Cerebellar nuclear complex (tissue), 1 donor: ENCODE measurements at places on chromosomes 3 and 15.

DNA sequence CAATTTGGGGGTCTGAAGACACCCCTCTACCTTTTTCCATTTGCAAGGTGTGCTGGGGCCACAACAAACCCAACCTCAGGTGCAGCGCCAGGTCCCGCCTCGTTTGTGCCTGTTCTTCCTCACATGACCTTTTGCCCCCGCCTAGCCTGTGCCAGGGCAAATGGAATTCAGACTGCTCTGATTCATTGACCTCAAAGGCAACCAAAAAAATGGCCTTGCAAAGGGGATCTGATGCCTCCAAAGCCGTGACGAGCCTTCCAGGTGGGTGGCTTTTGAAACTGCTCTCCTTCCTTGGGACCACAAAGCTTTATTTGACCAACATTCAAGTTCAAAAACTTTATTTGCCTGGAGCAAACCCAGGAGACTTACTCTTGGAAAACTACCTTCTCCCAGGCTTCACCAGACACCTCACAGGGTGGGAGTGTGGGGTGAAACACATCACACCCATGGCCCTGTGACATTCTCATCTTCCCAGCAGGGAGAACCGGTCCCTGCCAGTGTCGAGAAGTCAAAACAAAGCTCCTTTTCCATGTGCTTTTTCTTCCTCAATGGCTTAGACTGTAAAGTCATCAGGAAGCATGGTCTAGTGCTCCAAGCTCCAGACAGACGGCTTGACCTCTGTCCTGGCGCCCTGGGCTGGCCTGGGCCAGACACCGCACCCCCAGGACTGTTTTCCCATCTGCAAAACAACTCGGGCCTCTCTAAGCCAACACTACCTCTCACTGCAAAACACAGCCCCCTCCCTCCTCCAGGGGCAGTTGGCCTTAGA, 103.9 kb upstream of the HES1 start:
- no peak for DNase-seq

- DNase-seq = no peak
These were observed 103.5 kb downstream of the IMPG2 start for GRCh38 chr3:101216710-101217465.

DNA sequence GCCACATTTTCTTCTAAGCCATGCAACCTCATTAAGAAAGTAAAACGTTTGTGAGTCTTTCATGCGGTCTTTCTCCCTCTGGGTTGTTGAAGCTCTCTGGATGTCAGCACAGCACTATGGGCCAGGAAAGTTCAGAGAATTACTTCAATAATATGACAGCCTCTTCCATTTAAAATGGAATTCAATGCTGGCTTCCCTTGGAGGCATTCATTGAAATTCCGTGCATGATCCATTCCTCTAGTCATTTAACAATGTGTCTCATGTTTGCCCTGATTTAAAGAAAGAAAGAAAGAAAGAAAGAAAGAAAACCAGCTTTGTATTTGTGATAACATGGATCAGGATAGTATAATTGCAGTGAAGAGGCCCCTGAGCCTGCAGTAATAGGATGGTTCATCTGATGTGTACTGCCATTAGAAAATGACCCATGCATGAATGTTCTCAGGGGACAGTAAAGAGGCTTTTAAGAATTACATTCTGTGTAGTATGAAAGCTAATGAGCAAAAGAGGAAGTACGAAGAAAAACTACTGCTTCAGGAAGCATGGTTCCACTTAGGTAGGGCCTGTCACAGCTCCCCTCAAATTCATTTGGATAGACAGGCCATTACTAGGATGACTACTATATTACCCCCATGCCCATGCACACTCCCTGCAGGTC, 146.0 kb downstream of the ARPP21 start:
- no peak for DNase-seq

DNA sequence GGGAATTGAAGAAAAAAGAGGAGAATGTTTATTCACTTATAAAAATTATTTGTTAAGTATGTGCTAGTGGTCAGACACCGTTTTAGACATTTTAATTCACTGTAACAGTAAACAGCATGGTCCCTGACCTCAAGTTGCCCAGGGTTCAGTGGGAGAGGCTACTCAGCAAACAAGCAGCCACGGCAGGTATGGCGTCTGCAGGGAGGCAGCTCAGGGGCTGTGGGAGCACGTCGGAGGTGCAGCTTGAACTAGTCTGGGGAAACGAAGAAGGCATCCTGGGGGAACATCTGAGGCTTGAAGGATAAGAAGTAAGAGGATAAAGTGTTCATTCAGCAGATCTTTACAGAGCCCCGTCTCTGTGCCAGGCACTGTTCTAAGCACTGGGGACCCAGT, 66.0 kb downstream of the CRTC3 start:
- DNase-seq = no peak

GRCh38 chr3:15809313-15809712, 11.5 kb upstream of the ANKRD28 start:
- DNase-seq = no peak

DNA sequence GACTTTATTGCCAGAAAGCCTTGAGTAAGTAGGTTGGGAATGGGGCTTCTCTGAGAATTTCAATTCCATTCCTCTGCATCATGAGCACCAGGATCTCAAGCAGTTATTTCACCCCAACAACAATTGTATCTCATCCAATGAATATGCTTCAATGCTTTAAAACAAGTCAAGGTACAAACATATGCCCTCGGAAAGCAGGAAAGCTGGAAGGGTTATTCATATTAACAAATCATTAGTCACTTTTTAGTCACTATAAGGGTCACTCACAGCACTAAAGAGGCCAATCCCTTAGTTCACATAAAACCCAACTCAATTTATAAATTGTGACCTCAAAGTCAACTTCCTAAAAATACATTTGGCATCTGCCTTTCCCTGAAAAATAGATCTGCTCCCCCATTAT, 16.2 kb downstream of the MB21D2 start:
- no peak for DNase-seq

GRCh38 chr3:184429786-184430185, 49.9 kb downstream of the CHRD start:
- no peak for DNase-seq

DNA sequence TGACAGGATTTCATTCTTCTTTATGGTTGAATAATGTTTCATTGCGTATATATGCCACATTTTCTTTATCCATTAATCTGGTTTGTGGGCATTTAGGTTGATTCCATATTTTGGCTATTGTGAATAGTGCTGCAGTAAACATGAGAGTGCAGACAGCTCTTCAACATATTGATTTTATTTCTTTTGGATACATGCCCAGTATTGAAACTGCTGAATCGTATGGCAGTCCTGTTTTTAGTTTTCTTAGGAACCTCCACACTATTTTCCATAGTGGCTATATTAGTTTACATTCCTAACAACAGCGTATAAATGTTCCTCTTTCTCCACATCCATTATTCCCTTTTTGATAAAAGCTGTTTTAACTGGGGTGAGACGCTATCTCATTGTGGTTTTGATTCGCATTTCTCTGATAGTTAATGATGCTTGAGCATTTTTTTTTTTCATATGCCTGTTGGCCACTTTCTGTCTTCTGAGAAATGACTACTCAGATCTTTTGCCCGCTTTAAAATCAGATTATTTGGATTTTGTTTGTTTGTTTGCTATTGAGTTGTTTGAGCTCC, 21.7 kb downstream of the AQP9 start:
- no peak for DNase-seq

DNA sequence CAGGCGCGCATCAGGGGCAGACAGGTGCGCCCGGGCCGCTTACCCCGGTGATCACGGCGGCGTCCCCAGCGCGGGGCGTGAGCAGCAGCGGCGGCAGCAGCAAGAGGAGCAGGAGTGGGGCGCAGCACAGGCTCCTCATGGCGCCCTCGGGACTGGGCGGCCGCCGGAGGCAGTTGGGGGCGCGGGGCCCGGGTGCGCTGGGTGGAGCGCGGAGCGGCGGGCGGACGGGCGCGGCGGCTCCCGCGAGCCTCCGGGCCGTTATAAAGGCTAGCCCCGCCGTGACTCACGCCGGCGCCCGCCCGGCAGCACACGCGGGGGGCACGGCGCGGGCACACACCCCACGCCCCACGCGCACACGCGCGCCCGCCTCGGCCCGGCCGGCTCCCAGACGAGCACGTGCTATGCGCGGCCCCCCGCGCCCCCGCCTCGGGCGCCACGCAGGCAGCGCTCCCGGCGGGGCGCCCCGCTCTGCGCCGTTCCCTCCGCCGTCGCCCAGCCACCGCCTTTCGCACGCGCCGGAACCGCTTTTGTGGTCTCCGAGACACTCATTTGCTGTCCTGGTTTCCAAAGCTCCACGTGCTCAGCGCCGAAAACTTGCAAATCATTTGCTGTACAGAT, at the start of gene PROK2:
Gene PROK2 (minus strand): TSS at position 235 of the 618 bp plus-strand sequence. CDS start 96 bp downstream, at position 139.
- no peak for DNase-seq

GRCh38 chr3:191628571-191628970, 167.6 kb downstream of the PYDC2 start:
- no peak for DNase-seq

DNA sequence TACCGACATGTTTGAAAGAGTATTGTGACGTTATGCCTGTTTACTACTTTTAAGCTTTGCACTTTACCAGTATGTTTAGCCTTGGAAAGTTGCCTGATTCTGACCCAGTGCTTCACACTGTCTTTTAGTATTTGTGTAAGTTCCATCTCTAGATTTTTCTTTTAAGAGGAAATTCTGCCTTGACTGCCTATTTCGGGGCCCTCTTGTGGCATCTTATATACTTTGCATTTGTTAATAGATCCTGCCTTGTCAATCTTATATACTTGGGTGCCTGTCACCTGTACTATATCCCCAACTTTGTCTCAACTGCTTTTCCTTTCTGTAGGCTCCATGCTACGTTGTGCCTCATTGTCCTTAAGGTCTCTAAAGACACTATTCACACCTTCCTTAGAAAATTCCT, 244.6 kb downstream of the STXBP5L start:
- no peak for DNase-seq

- no peak for DNase-seq
These were observed 23.9 kb upstream of the AADACL2 start for GRCh38 chr3:151709847-151710246.

DNA sequence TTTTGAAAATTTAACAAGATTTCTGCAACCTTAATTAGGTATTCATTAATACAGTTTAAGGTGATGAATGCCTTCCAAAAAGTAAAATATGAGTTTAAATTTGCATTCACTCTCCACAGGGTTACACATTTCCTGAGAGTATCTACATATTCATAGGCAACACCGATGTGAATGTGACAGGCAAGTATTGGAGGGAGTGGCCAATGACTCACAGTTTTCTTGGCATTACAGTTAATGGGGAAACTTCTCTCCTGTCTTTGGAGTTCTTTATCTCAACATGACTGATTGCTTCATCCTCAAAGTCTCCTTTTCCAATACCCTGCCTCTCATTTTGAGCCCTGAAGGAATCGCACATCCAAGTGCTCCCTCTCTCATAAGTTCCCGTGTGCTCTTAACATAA, 181.9 kb upstream of the CHL1 start:
- no peak for DNase-seq

- no peak for DNase-seq
These were observed 62.0 kb upstream of the NSMCE3 start for GRCh38 chr15:29331669-29332068.

DNA sequence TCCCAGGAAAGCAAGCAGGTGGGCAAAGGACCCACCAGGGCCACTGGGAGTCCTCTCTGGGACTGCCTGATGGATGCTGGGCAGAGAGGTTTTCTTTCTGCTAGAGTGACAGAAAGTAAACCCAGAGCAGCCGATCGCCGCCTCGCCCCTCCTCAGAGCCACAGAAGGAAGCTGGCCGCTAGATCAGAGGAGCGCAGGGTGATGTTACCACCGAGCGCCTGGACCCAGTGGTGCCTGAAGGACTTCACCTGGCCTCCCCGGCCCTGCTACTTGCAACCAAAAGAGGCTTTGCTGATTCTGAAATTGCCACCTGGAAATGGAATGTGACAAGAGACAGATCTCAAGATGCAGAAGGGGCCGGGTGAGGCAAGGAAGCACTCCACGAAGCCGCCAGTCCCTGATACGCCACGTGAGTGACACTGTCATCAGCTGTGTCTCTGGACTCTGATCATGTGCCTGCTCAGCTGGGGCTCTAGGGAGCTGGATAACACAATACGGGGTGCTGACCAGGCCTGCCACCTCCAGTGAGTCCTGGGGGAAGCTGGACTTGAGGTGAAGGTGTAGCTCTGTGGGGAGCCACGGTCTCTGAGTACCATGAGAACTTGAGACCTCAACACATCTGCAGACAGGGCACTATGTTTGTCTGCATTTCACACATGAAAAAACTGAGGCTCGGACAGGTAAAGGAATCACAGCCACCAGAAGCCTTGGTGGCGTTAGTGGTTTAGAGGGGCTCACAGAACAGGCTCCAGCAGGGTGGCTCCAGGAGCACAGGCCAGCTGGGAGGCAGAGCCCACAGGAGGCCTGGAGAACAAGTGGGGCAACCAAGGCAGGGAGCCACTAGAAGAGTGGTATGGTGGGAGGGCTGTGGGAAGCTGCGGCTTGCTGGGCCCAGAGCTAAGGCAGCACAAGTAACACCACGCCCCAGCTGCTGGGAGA, 137.9 kb upstream of the PRR20G start:
- DNase-seq = no peak

DNA sequence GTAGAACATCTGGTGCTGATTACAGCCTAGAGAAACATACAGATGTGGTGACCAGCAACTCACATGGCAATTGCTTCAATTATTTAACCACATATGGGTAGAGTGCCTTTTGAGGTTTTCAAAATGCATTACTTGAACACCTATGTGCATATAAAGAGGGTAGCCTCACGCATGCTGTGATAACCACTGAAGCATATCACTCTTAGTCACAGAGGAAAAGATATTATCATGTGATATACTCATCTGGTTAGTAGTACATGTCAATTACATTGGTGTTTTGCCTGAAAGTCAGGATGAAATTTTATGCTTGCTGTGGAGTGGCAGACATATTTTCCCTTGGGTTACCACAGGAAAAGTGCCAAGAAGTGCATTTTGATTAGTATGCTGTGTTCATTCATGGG, 459.3 kb upstream of the AGTR1 start:
- DNase-seq = no peak

GRCh38 chr3:19960696-19961095, 13.8 kb downstream of the RAB5A start:
- DNase-seq = no peak

- DNase-seq = no peak
These were observed 87.4 kb downstream of the ITPR1 start for GRCh38 chr3:4580346-4581123.
